Activated CD4-positive, CD25-positive, alpha-beta regulatory T cell (primary cell): ENCODE measurements at places on chromosomes 13 and 19.

GRCh38 chr19:49210108-49210900, 52.7 kb downstream of the TRPM4 start:
- DNase-seq: no peak

- no peak for DNase-seq
Measured at GRCh38 chr13:39684531-39685137, 29.2 kb downstream of the COG6 start.

DNA sequence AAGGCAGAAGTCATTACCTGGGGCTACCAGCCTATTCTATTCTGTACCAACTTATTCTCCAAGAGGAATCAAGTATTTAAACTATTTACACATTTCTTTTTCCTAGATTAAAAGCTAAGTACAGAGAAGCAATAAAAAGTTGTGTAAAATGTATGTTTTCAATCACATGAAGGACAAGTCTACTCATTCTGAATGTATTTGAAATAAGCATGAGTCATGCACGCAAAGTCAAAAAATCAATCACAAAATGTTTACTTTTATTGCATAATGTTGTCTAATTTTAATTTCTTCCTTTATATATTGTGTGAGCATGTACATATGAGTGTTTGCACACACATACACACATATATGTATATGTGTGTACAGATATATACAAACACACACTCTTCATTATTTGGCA, 136.7 kb downstream of the DACH1 start:
- no peak for DNase-seq

- no peak for DNase-seq
Measured at GRCh38 chr13:80047406-80047805, 293.5 kb downstream of the SPRY2 start.

GRCh38 chr19:1923319-1923718, 17.7 kb upstream of the CSNK1G2 start:
- no peak for DNase-seq

GRCh38 chr19:5037936-5038335, 69.0 kb downstream of the KDM4B start:
- DNase-seq: no peak

GRCh38 chr19:23395041-23395721, at the start of gene ZNF91:
Gene ZNF91 (minus strand): TSS chr19:23395471. CDS start chr19:23395354, 117 bp downstream.
- DNase-seq: peak; percentile 78

DNA sequence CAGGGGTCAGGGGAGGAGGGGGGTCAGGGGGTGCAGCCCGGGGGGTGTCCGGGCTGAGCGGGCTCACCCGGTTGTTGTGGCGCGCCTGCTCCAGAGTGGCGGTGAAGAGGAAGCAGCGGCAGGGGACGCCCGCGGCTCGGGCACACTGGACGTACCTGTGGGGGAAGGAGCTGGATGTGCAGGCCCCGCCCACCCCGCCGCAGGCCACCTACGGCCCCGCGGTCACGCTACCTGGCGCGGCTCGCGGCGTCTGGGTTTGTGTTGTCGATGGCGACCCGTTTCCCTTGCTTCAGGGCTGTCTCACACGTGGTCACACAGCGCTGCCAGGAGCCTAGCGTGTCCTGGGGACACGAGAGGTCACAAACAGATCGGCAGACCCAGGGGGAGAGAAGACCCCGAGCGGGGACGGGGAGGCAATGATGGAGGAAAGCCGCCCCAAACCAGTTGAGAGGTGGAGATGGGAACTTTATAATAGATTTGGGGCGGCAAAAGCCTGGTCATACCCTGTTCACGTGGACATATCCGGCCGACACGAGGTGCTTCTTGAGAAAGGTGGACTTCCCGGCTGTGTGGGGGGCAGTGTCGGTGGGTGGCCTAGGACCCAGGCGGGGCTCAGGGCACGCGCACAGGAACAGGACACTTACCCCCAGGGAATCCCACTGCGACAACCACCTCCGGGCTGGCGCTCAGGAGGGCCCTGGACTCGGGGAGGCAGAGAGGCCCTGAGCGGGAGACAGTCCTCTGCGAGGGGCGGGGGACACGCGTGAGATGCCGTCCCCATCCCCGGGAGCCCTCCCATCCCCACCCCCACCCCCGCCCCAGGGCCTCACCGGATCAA, 5.6 kb downstream of the PNKP start:
- DNase-seq: no peak

DNA sequence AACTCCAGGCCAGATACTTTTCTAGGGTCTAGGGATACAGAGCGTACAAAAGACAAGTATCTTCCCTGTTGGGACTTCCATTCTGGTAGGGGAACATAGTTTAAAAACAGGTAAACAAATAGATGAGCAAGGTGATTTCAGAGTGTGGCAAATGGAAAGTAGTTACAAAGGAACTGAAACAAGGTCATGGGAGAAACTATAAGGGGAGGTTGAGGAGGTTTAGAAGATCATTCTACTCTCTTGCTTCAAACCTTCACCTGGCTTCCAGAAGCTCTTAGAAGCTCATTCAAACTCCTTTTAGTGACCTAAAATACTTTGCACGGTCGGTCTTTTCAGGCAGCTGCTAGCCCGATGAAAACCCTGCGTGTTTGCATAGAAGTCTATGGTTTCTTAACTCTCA, 9.1 kb downstream of the FFAR2 start:
- DNase-seq: no peak

- DNase-seq: no peak
Measured at GRCh38 chr13:95781016-95781415, 104.1 kb downstream of the DNAJC3 start.

GRCh38 chr13:95544293-95544692, 8.2 kb upstream of the CLDN10 start:
- DNase-seq: no peak
